Uterine smooth muscle cell (primary cell): ENCODE measurements at places on chromosomes 13 and 19. TPM values are rescaled to one million over a fixed set of nuclear protein-coding genes. Genes with fewer than 3 reads are reported as not detected.

The NXNL1 gene
- not detected in 2 replicates for total RNA-seq

The LRRC4B gene
- 0.12 TPM in 1 of 2 replicates, not detected in the other for total RNA-seq

The CLEC4M gene
- total RNA-seq, result not detected in 2 replicates

The CEACAM21 gene
- total RNA-seq, result not detected in 2 replicates

The PRSS57 gene
- not detected in 2 replicates for total RNA-seq

The IGFL2 gene
- total RNA-seq, result not detected in 2 replicates

The CYTH2 gene
- total RNA-seq, result 49.9 and 52.8 TPM in 2 replicates

The RGL3 gene
- total RNA-seq, result 0.50 and 1.00 TPM in 2 replicates

The KLK13 gene
- total RNA-seq, result not detected in 2 replicates

The RFPL4AL1 gene
- not detected in 2 replicates for total RNA-seq

The ZFR2 gene
- total RNA-seq, result not detected in 2 replicates

The ELANE gene
- total RNA-seq, result not detected in 2 replicates

The VAV1 gene
- total RNA-seq, result not detected in 2 replicates

The TTC9B gene
- not detected in 2 replicates for total RNA-seq
